ENCODE measurements at places on chromosomes 3 and 15.

DNA sequence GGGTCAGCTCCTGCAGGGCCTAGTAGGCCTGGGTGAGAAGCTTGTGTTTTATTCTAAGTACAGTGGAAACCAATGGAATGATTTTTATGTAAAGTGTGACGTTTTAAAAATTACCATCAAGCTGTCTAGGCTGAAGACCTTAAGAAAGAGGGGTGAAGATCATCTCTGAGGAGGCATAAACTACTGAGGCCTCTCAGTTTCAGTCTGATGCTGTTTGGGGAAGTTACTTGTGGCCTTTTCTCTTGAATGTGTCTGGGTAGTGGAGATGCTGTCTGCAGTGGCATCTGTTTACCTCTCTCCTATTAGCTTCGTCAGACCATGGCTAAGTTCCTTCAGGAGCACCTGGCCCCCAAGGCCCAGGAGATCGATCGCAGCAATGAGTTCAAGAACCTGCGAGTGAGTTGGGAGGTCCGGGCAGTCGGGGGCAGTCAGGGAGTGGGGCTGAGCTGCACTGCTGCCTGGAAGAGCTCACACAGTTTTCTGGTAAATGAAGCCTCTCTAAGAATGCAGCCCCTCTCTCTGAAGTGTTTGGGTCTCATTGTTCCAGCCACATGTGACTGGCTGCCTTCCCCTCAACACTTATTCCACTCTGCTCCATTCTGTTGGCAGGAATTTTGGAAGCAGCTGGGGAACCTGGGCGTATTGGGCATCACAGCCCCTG, 1.9 kb downstream of the IVD start:
- DNase-seq, result no peak

- DNase-seq, result no peak
These were observed 26.7 kb downstream of the C3orf70 start for GRCh38 chr3:185126201-185126600.

DNA sequence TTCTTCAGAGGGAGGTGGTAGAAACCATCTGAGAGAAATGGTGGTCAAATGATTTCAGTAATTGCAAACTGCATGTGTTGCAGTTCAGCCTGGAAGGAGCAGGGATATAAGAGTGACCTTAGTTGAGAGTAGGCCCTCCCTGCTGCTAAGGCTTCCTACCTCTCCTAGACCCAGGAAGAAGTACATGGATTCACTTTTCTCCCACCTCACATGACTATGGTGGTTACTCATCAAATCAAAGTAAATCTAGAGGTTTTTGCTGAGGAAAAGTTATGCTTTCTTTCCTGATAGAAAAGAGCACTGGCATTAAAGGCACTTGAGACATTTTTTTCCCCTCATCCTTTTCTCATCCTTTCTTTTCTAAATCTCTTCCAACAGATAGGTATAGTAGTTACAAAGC, 43.2 kb upstream of the LEKR1 start:
- DNase-seq, result no peak

- DNase-seq, result no peak
These were observed 30.7 kb upstream of the SNRK start for GRCh38 chr3:43255662-43256061.

- DNase-seq, result no peak
These were observed 61.2 kb downstream of the IQGAP1 start for GRCh38 chr15:90449206-90449735.

GRCh38 chr15:64954395-64954794, 35.3 kb downstream of the SPG21 start:
- no peak for DNase-seq

- no peak for DNase-seq
These were observed 7.2 kb upstream of the SYNM start for GRCh38 chr15:99097441-99098410.

DNA sequence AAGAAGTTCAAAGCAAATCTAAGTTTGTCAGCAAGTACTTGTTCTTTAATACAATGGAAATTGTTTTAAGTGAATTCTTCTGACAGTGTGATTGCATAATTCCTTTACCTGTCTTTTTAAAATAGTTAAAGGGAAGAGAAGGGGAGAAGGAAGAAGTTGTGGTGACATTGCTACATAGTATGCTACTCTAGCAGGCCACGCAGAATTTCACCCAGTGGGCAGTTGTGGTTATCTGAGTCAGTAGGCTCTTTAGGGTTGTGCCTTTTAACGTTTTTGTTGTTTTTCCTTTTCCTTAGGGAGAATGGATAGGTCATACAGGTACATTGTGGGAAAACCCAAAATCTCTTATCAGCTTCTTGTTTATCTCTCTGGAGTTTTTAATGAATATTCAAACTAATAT, 40.4 kb downstream of the KIF15 start:
- DNase-seq, result no peak

GRCh38 chr3:150346266-150346665, 61.8 kb upstream of the TSC22D2 start:
- DNase-seq, result no peak

- no peak for DNase-seq
These were observed 336.0 kb upstream of the ONECUT1 start for GRCh38 chr15:53126144-53126543.

GRCh38 chr3:56205406-56205805, 262.9 kb downstream of the ERC2 start:
- DNase-seq, result no peak

DNA sequence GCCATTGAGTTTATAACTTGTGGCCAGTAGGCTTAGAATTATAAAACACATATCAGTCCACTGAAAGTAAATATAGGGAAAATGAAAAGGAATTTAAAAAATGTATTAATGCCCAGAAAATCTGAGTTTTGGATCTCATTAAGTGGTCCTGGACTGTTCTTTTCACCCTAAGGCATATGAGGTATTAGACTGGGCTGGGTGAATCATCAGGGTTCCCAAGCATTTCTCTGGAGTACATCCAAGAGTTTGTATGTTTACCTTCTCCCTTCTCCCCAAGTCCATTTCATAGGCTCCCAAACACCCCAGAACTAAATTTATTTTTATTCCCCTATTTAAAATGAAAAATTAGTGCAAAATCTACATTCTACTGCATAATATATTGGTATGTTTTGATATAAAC, 31.9 kb upstream of the SPTSSB start:
- DNase-seq, result no peak

DNA sequence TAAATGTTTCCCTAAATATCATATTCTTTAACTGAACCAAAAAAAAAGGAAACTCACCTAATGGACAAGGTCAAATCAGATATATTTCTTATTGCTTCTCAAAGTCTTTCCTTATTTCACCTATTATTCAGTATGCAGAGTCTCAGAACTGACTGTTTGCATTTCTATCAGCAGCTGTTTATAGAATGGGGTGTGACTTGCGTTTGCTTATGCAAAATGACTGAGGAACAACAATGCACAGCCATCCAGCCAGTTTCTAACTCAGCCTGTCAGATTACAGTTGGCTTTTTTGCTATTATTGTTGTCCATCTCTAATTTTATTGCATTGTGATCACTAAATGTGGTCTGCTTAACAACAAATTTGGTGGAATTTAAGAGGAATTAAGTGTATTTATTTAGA, 40.7 kb downstream of the RAB27A start:
- DNase-seq, result no peak

DNA sequence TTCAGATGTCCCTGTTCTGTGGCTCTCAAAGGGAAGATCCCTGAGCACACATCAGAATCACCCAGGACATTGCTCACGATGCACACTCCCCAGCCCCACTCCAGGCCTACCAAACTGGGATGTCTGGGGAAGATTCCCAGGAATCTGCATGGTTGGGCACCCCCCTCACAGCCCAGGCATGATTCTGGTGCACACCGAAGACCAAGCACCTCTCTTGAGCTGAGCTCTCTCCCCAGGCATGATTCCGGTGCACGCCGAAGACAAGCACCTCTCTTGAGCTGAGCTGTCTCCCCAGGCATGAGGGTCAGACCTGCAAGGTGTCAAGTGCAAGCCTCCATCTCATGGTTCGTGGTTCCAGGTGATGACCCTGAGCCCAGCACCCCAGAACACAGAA, 112.2 kb upstream of the MEF2A start:
- no peak for DNase-seq

GRCh38 chr15:69990566-69991421, 106.9 kb downstream of the TLE3 start:
- no peak for DNase-seq

GRCh38 chr15:68055224-68055705, 1.1 kb downstream of the PIAS1 start:
- peak; percentile 34 for DNase-seq

- no peak for DNase-seq
These were observed 45.5 kb downstream of the PAQR5 start for GRCh38 chr15:69344238-69344637.

- DNase-seq, result no peak
These were observed 31.2 kb downstream of the IQGAP1 start for GRCh38 chr15:90419206-90419605.

- DNase-seq, result no peak
These were observed 12.1 kb downstream of the PRR23E start for GRCh38 chr3:127204841-127205582.

GRCh38 chr3:35537265-35537664, 102.1 kb upstream of the ARPP21 start:
- DNase-seq, result no peak

DNA sequence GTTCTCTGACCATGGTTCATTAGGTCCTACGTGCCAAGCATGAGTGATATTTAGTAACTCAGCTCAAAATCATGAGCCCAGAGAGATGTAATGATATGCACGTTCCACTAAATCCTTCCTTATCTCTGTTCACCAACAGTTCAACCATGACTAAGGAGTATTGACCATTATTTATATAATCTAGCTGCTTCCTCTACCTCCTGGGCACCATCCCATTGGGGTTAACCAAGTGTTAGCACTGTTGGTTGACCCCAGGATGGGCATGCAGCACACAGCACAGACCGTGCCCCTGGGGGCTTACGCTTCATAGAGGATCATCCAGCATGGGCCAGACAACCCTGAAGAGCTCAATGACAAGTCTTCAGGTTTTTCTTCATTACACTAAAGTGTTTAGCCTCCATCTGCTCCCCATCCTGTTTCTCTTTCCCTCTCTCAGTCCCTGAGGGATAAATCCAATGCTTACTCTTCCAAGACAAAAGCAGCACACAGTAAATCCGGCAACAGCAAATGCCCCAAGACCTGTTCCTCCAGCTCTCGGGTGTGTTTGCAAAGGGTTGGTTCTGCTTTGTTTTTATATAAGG, 10.4 kb downstream of the FAM174B start:
- DNase-seq, result no peak

DNA sequence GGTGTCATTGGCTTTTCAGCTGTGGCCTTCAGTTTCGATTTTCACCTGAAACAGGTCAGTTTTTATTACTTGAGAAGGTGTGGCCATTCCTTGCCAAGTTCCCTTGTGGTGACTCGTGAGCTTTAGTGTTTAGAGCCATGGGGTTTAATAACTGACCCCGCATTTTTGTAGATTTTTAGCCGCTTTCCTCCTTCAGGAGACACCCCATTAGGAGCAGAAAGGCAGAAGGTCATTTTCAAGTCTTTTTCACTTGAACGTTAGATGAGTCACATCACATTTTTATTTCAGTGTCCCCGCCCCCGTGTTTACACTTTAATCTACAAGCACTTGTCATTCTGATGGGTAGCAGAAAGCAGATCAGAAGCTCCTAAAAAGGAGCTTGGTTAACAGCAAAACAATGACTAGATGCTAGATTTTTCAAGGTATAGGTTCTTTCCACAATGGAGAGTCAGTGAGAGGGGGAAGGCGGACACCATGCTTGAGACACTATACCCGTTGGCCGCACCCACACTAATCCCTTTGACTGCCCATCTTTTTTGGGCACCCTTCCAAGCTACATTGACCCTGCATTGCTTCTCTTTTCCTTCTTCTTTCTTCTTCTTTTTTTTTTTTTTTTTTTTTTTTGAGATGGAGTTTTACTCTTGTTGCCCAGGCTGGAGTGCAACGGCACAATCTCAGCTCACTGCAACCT, 132.7 kb downstream of the GHSR start:
- no peak for DNase-seq

DNA sequence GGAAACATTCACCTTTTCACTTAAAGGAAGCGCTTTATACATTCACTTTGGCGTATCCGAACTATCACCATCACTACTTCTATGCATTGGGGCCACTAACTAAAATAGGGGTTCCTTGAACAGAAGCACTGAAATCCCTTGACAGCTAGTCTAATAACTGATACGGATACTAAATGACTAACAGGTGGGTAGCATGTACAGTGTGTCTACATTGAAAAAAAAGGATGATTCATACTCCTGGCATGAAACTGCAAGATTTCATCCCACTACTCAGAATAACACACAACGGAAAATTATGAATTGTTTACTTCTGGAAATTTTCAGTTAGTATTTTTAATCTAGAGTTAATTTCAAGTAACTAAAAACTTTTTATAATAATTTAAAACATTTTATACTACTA, 96.7 kb downstream of the SMARCC1 start:
- DNase-seq, result no peak

- DNase-seq, result no peak
These were observed 56.1 kb downstream of the SYN2 start for GRCh38 chr3:12060139-12060845.

DNA sequence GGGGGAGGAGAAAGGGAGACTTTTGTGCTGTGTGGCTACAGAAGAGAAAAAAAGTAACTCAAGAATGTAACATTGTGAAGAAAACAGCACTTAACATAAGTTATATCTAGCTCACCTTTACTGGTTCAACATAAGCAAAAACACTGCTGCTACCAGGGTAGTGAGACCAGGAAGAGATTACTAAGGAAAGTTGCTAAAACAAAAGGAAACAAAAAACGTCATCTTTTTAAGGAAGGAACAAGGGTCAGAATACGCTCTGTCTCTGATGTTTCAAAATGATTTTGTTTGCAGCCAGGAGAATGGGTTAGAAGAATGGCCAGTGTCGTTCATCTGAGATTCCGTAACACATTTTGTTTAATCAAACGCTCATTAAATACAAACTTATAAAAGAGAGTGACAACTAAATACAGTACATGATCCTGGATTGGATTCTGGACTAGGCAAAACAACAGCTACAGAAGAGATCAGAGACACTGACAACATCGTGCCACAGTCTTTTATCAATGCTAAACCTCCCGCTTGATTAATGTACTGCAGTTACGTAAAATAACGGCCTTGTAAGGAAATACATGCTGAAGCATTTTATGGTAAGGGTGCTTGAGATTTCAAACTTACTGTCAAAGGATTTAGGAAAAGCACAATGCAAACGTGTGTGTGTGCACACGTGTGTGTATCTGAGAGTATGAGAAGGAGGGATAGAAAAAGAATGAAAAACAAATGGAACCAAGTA, 67.7 kb downstream of the FOXP1 start:
- DNase-seq, result no peak

DNA sequence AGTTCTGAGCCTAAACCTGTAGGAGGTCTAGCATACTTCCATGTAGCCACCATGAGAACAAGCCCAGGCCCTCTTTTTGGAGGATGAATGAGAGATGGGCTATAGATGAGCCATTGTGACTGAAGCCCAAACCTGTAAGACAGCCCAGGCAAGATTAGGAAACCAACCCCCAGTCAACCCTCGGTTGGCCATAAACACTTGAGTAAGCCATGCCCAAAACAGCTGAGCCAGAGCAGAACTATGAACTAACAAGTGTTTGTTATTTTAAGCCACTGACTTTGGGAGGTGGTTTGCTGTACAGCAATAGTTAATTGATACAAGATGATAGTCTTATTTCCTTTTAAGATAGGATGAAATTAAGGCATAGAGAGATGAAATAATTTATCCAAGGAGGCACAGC, 12.4 kb upstream of the CPNE4 start:
- DNase-seq, result no peak
